ENCODE measurements at places on chromosomes 3 and 15. TPM values are rescaled to one million over a fixed set of nuclear protein-coding genes. Genes with fewer than 3 reads are reported as not detected.
A peak's percentile ranks its signal among the peaks of the same experiment; 100 is the strongest.

GRCh38 chr3:50226888-50227389 lies 9.1 kb upstream of the GNAI2 start:
- H3K27me3 ChIP-seq = peaks cover 4% of the 10 kb centered on the region
- peak overlapping the region; percentile 96 for H3K4me3 ChIP-seq
- H3K36me3 ChIP-seq = no peaks in the 10 kb centered on the region
- peaks cover 24% of the 10 kb centered on the region for H3K4me1 ChIP-seq
- peak; percentile 28 for DNase-seq

The PLSCR2 gene
- total RNA-seq = 0.39 TPM

- no peak overlapping the region for H3K27ac ChIP-seq
- DNase-seq = no peak
- H3K4me3 ChIP-seq = no peak overlapping the region
- H3K27me3 ChIP-seq = no peaks in the 10 kb centered on the region
- H3K36me3 ChIP-seq = no peaks in the 10 kb centered on the region
Observed at GRCh38 chr3:141336672-141337522, 31.4 kb upstream of the ZBTB38 start.

The SLC51B gene
- total RNA-seq = not detected

The PTX3 gene
- 0.59 TPM for total RNA-seq

GRCh38 chr3:129793319-129793718 lies 100.2 kb downstream of the TMCC1 start:
- H3K36me3 ChIP-seq = no peaks in the 10 kb centered on the region
- no peaks in the 10 kb centered on the region for H3K27me3 ChIP-seq
- H3K4me3 ChIP-seq = peak overlapping the region; percentile 10
- no peak overlapping the region for H3K27ac ChIP-seq

The PPARG gene
- 0.30 TPM for total RNA-seq

The ITGA11 gene
- 0.60 TPM for total RNA-seq

DNA sequence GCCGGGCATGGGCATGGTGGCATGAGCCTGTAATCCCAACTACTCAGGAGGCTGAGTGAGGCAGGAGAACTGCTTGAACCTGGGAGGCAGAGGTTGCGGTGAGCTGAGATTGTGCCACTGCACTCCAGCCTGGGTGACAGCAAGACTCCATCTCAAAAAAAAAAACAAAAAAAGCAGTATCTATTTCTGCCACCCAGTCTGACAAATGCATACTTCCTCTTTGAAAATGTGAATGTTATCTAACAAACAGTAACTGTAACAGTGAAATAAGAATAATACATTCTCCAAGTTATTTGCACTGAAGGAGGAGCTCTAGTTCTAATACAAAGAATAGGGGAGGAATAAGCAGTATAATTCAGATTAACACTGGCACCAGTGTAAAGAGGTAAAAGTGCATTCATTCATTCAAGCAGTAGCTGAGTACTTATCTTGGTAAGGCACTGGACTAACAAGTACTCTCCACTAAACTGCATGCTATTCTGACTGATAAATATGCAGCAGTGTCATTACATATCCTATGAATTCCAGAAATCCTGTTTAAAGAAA lies 12.9 kb downstream of the VPS13C start:
- no peak overlapping the region for H3K27ac ChIP-seq
- no peak for DNase-seq
- no peaks in the 10 kb centered on the region for H3K27me3 ChIP-seq
- peaks cover 3% of the 10 kb centered on the region for H3K36me3 ChIP-seq
- H3K4me1 ChIP-seq = no peaks in the 10 kb centered on the region

DNA sequence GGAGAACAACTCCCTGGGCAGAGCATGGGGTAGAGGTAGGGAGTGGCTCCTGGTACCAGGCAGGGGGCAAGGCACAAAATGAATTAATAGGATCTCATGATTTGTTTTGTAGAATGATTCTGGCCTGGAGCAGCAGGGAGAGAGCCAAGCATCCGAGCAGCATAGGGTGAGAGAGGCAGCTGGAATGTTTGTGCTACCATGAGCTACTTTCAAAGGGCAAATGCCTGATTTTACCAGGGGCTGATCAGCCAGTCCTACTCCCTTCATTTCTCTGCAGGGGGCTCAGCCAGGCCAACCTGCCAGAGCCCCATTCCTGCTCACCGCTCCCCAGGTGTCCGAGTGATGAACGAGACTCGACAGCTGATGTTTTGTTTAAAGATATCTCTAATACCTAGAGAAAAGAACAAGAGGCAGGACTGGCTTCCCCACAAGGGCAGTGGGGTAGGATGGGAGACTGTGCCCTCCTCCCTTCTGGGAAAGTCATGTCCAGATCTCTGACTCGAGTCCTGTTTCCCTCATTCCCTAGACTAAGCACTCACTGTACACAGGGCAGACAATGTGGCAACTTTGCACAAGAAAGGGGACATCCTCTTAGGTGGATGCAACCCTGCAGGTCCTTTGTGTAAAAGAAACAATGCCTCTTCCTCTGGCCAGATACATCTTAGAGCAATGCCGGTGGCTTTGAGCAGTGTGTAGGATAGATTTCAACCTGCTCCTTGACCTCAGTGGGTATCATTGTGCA lies 12.9 kb downstream of the DUOX2 start:
- H3K27me3 ChIP-seq = peaks cover 9% of the 10 kb centered on the region
- no peak for DNase-seq
- H3K36me3 ChIP-seq = no peaks in the 10 kb centered on the region
- H3K27ac ChIP-seq = no peak overlapping the region

- H3K4me3 ChIP-seq = no peak overlapping the region
- 0 out of 2 replicates have a peak overlapping the region, but pooled peaks have one; percentile 26 for H3K27ac ChIP-seq
Observed at GRCh38 chr15:94263341-94264273, 32.2 kb downstream of the MCTP2 start.

The PIERCE2 gene
- 1.6 TPM for total RNA-seq

The ZNF80 gene
- total RNA-seq = not detected

GRCh38 chr3:139676632-139677387 lies 962 bp downstream of the NMNAT3 start:
- no peaks in the 10 kb centered on the region for H3K36me3 ChIP-seq
- DNase-seq = no peak
- H3K4me1 ChIP-seq = peaks cover 45% of the 10 kb centered on the region
- peaks cover 43% of the 10 kb centered on the region for H3K27me3 ChIP-seq
- peak overlapping the region; percentile 69 for H3K4me3 ChIP-seq

DNA sequence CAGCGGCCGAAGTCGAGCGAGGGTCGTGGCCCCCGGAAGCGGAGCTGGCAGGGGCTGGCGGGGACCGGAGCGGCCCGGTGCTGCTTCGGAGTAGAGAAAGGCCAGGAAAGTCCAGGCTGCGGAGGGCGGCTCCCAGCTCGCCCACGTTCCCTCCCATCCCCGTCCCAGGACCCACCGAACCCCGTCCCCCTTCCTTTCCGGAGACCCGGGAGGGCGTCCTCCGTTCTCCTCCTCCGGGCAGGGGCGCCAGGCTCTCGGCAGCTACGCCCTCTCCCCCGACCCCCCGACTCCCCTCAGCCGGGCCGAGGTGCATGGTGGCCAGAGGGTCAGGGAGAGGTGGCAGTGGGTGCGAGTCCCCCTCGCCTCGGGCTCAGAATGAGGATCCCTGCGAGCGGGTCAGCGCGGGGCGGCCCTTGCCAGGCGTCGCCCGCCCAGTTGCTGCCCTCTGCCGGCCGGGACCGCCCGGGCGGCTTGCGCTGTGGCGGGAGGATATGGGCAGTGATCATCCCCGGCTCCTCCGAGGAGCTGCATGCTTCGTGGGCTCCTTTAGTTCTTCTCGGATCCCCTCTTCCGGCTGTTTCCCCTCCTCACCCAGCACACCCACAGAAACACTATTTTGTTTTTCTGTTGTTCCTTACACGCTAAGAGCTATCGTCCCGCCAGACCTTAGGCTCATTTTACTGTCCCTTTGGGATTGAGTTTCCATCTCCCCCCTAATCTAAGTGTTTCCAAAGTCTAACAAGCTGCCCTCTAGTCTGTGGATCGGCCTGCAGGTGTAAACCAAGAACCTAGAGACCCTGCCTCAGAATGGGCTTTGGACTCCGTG lies 744 bp upstream of the ALDH1A2 start:
- H3K27me3 ChIP-seq = peaks cover 92% of the 10 kb centered on the region
- peak overlapping the region; percentile 49 for H3K4me3 ChIP-seq
- peaks cover 14% of the 10 kb centered on the region for H3K4me1 ChIP-seq

DNA sequence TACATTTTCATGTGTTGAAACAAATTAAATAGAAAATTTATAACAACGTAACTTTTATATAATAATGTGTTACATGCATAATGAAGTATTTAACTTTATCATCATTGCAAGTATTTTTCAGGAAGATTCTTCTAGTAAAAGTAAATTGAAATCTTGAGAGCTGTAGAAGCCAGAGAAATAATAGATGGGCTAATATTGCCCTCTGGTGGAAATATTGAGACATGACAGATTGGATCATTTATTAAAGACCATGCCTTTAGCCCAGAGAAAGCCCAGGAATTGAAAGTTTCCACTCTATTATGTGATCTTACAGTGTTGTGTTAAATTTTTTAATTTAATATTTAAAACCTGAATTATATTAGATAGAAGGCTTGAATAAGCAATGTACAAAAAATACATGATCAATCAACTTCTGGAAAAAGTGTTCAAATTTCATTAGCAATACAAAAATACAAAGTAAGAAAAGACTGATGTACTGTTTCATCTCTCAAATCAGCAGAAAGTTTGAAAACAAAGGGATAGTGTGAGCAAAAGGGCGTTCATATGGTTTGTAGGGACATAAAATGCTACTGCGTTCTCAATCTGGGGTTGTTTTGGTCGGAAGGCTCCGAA lies 52.7 kb upstream of the SPTSSB start:
- peaks cover 46% of the 10 kb centered on the region for H3K4me1 ChIP-seq
- H3K36me3 ChIP-seq = peaks cover 6% of the 10 kb centered on the region
- H3K4me3 ChIP-seq = no peak overlapping the region
- no peak for DNase-seq
- H3K27me3 ChIP-seq = no peaks in the 10 kb centered on the region

The BTLA gene
- total RNA-seq = 0.37 TPM

DNA sequence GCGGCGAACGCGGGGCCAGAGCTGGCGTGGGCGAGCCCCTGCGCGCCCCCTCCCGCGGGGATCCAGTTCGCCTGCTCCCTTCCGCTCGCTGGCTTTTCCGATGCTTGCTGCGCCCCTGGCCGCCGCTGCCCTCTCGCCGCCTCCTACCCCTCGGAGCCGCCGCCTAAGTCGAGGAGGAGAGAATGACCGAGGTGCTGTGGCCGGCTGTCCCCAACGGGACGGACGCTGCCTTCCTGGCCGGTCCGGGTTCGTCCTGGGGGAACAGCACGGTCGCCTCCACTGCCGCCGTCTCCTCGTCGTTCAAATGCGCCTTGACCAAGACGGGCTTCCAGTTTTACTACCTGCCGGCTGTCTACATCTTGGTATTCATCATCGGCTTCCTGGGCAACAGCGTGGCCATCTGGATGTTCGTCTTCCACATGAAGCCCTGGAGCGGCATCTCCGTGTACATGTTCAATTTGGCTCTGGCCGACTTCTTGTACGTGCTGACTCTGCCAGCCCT lies 721 bp downstream of the P2RY1 start:
- DNase-seq = no peak
- H3K4me3 ChIP-seq = peak overlapping the region; percentile 91
- H3K27ac ChIP-seq = peak overlapping the region; percentile 80
- H3K27me3 ChIP-seq = peaks cover 11% of the 10 kb centered on the region
- peaks cover 53% of the 10 kb centered on the region for H3K4me1 ChIP-seq

- H3K4me3 ChIP-seq = no peak overlapping the region
- H3K27ac ChIP-seq = no peak overlapping the region
- peaks cover 31% of the 10 kb centered on the region for H3K27me3 ChIP-seq
Observed at GRCh38 chr3:115550285-115550761, 73.0 kb upstream of the GAP43 start.

GRCh38 chr3:149902498-149903139 lies 68.1 kb downstream of the PFN2 start:
- H3K27ac ChIP-seq = no peak overlapping the region
- H3K27me3 ChIP-seq = no peaks in the 10 kb centered on the region
- H3K4me3 ChIP-seq = no peak overlapping the region

The RAD51 gene
- total RNA-seq = 36.4 TPM

The CRTAP gene
- 196 TPM for total RNA-seq

- H3K36me3 ChIP-seq = no peaks in the 10 kb centered on the region
- H3K4me1 ChIP-seq = peaks cover 33% of the 10 kb centered on the region
- H3K4me3 ChIP-seq = peak overlapping the region; percentile 95
- no peak overlapping the region for H3K27ac ChIP-seq
- no peak for DNase-seq
Observed at GRCh38 chr3:50339485-50340146, 1.0 kb downstream of the RASSF1 start.

DNA sequence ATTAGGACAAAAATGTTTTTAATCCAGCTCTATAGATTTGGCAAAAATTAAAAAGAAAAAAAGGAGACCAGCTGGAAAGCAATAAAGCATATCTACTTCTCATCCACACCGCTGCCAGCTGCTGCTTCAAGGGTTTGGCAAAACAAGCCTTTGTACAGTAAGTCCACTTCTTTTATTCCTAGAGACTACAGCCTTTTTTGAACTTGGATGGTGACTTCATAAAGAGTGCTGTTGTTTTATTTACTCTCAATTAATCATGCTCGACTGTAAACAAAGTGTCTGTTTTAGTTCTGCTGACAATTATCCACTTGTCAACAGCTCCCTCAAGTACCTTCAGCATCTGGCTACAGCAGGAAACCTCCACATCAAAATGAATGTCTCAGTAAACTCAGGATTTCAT lies 12.3 kb upstream of the FOXB1 start:
- no peak for DNase-seq
- H3K4me1 ChIP-seq = peaks cover 63% of the 10 kb centered on the region
- no peaks in the 10 kb centered on the region for H3K27me3 ChIP-seq

- no peak overlapping the region for H3K27ac ChIP-seq
- no peak overlapping the region for H3K4me3 ChIP-seq
- H3K36me3 ChIP-seq = peaks cover 14% of the 10 kb centered on the region
- H3K27me3 ChIP-seq = no peaks in the 10 kb centered on the region
- peaks cover 5% of the 10 kb centered on the region for H3K4me1 ChIP-seq
Observed at GRCh38 chr3:68207327-68207726, 552.9 kb upstream of the SUCLG2 start.

GRCh38 chr15:33680336-33680735 lies 288.0 kb upstream of the CHRM5 start:
- H3K27ac ChIP-seq = no peak overlapping the region
- H3K4me3 ChIP-seq = no peak overlapping the region
- no peaks in the 10 kb centered on the region for H3K27me3 ChIP-seq
- peaks cover 26% of the 10 kb centered on the region for H3K4me1 ChIP-seq
- H3K36me3 ChIP-seq = no peaks in the 10 kb centered on the region
- no peak for DNase-seq

DNA sequence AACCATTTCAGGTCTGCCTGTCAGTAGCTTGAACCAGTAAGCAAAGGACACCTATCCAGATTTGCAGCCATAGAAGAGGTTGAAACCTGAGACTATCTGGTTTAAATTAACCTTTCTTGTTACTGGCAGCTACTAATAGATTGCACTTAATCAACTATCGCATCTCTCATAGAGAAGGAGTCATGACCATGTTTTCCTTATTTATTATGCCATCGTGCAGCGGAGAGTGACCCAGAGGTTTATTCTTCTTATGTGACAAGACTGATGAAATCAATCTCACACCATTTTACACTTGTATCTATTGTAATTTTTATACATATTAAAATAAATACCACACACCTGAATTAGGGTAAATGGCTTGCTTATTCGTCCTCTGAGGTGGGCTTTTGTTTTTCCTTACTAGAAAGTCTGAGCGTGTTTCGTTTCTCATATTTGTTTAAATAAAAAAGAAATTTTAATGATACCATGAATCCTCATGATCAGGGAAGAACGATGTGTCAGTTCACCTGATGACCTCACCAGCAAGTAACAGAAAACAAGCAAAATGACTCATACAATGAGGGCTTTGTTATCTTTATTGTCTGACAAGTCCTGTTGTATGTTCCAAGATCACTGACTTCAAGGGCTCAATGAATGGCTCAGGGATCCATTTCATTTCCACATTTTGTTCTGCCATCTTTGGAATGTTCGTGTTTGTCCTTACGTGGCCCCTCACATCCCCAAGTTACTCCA lies 379.5 kb upstream of the DPH6 start:
- H3K4me3 ChIP-seq = no peak overlapping the region
- no peaks in the 10 kb centered on the region for H3K27me3 ChIP-seq
- no peaks in the 10 kb centered on the region for H3K36me3 ChIP-seq
- H3K27ac ChIP-seq = no peak overlapping the region
- no peaks in the 10 kb centered on the region for H3K4me1 ChIP-seq

The ADAMTSL3 gene
- 1.1 TPM for total RNA-seq
